Gastroesophageal sphincter (tissue), 4 donors: ENCODE measurements at places on chromosomes 7 and 10.

DNA sequence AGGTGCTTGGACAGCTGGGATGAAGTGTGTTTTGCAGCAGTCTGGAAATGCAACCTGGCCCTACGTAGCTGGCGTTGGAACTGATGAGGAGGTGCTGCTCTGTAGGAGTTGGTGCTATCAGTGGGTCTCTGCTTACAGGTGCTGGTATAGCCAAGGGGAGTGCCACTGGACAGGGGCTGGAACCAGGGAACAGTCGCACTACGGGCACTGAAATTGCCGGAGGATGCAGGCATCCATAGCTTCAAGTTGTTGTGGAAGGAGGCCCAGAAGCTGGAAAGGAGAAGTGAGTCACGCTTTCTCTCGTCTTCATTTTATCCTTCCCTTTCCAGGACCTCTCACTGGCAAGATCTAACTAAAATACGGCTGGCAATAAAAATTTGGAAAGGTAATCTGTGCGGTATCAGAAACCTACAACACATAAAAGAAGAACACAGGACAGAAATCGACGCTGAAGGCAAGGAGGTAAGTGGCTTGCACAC, 25.8 kb downstream of the MACC1 start:
- no peak overlapping the region for H3K27ac ChIP-seq
- H3K36me3 ChIP-seq, result no peaks in the 10 kb centered on the region
- no peak for ATAC-seq
- H3K27me3 ChIP-seq, result no peaks in the 10 kb centered on the region

GRCh38 chr7:94649450-94649849, 6.5 kb downstream of the SGCE start:
- H3K4me3 ChIP-seq, result no peak overlapping the region
- no peaks in the 10 kb centered on the region for H3K36me3 ChIP-seq
- H3K27ac ChIP-seq, result no peak overlapping the region
- no peak for ATAC-seq

GRCh38 chr7:5533821-5534367, 110.3 kb upstream of the TNRC18 start:
- H3K4me3 ChIP-seq, result no peak overlapping the region
- no peaks in the 10 kb centered on the region for H3K4me1 ChIP-seq
- ATAC-seq, result no peak
- H3K27me3 ChIP-seq, result no peaks in the 10 kb centered on the region
- H3K36me3 ChIP-seq, result peaks cover 14% of the 10 kb centered on the region

- no peak for ATAC-seq
- H3K27me3 ChIP-seq, result no peaks in the 10 kb centered on the region
- H3K4me1 ChIP-seq, result no peaks in the 10 kb centered on the region
These were observed 218.6 kb downstream of the DGKI start for GRCh38 chr7:137628216-137628615.

DNA sequence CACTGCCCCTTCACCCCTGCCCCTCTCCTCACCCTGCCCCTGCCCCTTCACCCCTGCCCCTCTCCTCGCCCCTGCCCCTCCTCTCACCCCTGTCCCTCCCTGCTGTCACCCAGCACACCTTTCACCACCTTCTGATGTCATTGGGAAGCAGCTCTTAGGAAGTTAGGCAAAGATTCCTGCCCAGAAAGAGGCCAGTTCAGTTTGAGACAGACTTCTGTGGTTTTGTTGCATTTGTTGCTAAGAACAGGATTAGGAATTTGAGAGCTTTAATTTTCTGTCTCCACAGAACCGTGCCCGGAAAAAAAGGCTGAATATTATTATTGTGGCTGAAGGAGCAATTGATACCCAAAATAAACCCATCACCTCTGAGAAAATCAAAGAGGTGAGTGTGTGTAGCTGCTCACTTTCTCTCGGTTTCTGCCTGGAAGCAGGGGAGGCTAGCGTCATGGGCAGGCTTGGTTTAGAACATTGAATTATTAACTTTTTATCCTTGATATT, 39.6 kb downstream of the PFKP start:
- H3K4me3 ChIP-seq, result no peak overlapping the region
- H3K4me1 ChIP-seq, result peaks cover 6% of the 10 kb centered on the region
- ATAC-seq, result no peak
- peak overlapping the region; percentile 88 for H3K27ac ChIP-seq
- no peaks in the 10 kb centered on the region for H3K27me3 ChIP-seq
